ENCODE measurements at places on chromosomes 11 and 22. TPM values are rescaled to one million over a fixed set of nuclear protein-coding genes. Genes with fewer than 3 reads are reported as not detected.

KRTAP5-7 gene
- total RNA-seq, result not detected

CFL1 gene
- 3,139 TPM for total RNA-seq

NXPE1 gene
- not detected for total RNA-seq

MUC6 gene
- 0.18 TPM for total RNA-seq

CCDC89 gene
- 0.55 TPM for total RNA-seq

SYT7 gene
- 23.2 TPM for total RNA-seq
